ENCODE measurements at places on chromosomes 3 and 15.

- no peak for DNase-seq
Measured at GRCh38 chr15:45133561-45133920, 3.7 kb downstream of the DUOX1 start.

- no peak for DNase-seq
Measured at GRCh38 chr3:80018375-80018774, 250.6 kb upstream of the ROBO1 start.

DNA sequence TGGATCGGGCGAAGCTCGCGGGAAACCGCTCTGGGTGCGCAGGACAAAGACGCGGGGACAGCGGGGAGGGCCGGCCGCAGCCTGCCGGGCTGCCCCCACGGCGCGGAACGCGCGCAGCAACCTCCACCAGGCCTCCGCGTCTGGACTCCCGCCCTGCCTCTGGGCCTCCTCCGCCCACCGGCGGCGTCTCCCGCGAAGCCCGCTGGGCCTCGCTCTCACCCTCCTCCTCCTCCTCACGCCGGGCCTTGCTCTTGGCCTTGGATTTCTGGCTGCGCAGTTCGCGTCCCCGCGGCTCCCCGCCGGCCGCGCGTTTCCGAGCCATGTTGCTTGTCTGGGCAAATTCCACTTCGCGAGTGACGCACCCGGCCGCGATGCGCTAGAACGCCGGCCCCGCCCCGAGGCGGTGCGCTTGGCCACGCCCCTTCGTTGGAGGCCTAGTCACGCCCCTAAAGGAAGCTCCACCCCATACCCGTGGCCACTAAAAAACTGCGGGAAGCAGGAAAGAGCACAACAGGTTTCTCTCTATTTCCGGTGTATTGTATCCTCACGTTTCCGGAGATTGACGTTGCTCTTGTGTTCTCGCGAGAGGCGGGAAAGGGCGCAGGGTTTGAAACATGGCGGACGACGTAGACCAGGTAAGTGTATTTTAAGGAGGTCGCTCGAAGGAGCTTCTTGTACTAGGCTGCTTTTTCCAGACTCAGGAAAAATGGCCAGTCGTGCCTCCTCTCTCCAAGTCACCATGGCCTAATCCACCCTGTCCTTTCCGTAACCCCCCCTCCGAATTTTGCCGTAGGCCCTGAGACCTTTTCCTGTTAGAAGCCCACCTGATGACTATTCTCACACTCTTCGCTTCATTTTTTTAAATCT lies at the start of the genes LSM3 and XPC:
LSM3 (plus strand) TSS at position 571 of the 867 bp plus-strand sequence; CDS start at position 615, 44 bp downstream.
XPC (minus strand) TSS at position 355 of the 867 bp plus-strand sequence; CDS start at position 322, 33 bp downstream.
- DNase-seq: peak; percentile 98

DNA sequence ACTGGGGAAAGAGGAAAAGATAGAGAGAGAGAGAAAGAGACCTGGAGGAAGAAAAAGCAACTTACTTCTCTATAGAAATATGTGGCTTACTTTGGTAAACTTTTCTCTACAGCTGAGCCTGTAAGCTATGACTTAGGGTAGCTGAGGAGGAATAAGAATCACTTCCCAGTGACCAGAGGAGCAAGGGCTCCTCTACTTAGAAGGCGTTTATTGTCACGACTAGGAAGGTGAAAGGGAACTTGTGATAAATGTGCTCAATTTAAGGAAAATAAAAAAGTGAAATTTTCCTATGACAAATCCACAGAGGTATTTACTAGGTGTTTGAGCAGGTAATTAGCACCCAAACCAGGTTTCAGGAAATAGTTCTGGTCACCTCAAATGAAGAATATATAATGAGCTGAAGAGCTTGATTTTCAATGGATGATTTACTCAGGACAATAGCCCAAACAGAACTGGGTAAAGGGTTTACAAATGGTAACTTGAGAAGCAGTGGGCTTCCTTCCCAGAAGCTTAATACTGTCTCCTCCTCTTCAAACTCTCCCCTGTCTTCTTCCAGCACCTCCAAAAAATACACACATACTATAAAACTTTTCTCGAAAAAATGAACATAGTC lies 46.1 kb downstream of the SOX2 start:
- no peak for DNase-seq

DNA sequence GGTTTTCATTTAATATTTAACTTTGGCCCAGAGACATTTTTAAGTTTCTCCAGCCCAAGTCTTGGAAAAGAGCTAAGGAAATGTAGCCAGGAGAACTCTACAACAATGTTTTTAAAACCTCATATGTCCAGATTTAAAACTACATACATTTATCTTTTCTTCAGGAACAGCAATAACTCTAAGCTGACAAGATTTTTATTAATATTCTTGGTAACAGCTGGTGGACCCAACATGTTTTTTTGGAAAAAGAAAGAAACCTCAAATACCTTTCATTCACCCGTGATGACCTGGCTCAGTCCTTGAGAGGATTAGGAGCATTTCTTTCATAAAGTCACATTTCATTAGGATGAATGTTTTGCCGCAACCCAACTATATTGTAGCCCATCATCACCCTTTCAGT lies 50.4 kb upstream of the CMSS1 start:
- DNase-seq: no peak

DNA sequence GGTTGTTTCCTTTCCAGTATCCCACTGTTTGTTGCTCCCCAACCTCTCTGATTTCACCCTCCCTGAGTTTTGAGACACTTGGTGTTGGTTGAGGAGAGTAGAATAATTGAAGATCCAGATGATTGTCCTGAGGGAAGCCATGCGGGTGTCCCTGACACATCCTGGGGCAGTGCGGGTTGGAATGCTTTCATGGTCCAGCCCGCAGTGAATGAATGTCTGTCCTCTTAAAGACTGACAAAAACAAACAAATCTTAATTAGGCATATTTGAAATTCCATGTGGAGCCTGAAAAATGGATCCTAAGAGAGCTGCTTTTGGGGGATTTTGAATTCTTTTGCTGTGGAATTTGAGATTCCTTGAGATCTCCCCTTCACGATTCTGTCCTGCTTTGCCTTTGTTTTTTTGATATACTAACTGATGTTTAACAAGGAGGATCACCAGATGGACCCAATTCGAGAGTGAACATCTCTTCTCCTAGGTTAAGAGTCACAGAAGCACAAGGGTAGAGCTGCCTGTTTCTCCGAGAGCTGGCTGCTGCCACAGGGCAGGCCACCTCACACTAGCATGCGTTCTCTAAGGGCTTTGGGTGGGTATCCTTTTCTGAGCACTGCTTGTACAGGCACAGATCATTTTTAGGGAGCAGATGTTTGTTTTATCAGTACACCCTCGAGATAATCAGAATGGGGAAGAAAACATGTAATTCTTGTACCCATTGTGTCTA lies 47.4 kb downstream of the GPR171 start:
- DNase-seq: no peak

- DNase-seq: no peak
Measured at GRCh38 chr3:44678480-44679116, 30.1 kb downstream of the ZNF35 start.

DNA sequence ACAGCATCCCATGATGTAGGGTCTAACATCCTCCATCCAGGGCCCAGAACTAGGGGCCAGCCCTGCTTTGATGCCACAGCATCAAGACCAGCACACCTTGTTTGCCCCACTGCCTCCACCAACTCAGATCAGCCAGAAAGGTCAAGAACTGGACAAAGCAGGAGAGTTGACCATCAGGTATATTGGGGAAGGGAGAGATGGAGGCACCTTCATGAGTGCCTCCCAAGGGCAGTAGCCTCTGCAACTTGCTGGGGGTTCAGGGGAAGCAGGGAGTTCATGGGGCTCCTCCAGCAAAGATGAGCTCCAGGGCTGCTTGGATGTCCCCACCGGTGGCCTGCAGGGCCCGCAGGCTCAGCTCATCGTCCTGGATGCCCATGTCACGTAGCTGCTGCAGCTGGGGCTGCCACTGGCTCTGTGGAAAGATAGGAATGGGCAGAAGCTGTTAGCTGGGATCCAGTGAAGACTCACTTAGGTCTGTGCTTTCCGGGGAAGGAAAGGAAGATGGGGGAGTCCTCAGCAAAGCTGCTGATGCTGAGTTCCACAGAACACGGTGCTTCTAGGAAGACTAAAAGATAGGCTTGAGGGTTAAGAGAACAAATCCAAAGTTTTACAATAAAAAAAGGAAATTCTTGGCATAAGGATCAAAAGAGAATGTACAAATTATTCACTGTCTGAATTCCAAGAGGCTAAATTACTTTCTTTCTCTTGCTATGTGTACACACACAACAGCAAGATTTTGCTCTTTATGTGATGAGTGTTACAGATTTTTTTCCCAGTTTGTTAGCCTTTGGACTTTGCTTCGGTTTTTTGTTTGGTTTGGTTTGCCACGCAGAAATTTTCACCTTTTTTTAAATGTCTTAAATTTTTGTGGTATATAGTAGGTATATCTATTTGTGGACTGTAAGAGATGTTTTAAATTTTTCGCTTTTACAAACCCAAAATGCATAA lies 12.3 kb upstream of the SEMA7A start:
- DNase-seq: no peak

- no peak for DNase-seq
Measured at GRCh38 chr3:182621435-182622240, 171.7 kb upstream of the ATP11B start.

Data from activated CD4-positive, alpha-beta T cell treated with anti-CD3 and anti-CD28 coated beads, Interleukin-2, amount 50 U/mL, for 1 hour (primary cell).